ENCODE measurements at places on chromosomes 11 and 22.

DNA sequence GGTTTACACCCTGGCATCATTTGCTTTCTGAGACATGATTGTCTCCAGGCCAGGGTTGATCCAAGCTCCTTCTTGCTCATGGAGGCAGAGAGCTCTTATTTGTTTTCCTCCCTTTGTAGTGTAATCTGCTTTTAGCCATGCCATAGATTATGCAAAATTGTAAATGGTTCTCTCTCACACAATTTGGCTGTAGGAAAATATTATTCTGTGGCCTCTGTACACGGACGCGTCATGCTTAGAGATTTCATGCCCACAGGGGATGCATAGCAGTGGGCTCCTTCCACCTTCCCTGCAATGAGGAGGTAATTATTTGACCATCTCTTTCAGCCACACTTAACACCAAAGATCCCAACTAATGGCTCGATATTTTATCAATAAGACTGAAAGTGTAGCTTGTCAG lies 37.7 kb upstream of the GNAZ start:
- DNase-seq, result no peak

DNA sequence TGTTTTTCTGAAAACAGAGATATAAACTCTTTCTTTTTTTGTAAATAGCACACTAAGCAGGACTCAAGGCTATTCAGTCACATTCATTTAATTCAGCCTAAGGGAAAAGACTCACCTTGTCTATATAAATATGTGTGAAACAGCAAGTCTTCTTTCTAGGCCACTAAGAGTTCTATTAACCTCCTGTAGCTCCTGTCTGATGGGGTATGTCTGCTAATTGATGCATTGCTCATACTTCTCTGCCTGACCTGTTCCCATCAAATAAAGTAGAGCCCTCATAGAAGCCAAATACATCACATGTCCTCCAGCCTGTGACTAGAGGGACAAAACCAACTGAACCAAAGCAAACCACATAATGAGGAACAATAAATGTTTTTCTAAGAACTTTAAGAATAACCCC lies 68.2 kb downstream of the MSANTD4 start:
- DNase-seq, result no peak

- peak; percentile 65 for DNase-seq
Measured at GRCh38 chr11:76799066-76799804, 16.1 kb downstream of the TSKU start.

GRCh38 chr11:117878314-117878938 lies 2.0 kb upstream of the FXYD6 start:
- DNase-seq, result no peak

GRCh38 chr22:39215426-39216142 lies 29.2 kb downstream of the PDGFB start:
- DNase-seq, result no peak

- peak; percentile 100 for DNase-seq
Measured at GRCh38 chr11:8604078-8604723, 10.2 kb upstream of the STK33 start.

GRCh38 chr11:116409238-116409637 lies 363.5 kb downstream of the BUD13 start:
- no peak for DNase-seq

DNA sequence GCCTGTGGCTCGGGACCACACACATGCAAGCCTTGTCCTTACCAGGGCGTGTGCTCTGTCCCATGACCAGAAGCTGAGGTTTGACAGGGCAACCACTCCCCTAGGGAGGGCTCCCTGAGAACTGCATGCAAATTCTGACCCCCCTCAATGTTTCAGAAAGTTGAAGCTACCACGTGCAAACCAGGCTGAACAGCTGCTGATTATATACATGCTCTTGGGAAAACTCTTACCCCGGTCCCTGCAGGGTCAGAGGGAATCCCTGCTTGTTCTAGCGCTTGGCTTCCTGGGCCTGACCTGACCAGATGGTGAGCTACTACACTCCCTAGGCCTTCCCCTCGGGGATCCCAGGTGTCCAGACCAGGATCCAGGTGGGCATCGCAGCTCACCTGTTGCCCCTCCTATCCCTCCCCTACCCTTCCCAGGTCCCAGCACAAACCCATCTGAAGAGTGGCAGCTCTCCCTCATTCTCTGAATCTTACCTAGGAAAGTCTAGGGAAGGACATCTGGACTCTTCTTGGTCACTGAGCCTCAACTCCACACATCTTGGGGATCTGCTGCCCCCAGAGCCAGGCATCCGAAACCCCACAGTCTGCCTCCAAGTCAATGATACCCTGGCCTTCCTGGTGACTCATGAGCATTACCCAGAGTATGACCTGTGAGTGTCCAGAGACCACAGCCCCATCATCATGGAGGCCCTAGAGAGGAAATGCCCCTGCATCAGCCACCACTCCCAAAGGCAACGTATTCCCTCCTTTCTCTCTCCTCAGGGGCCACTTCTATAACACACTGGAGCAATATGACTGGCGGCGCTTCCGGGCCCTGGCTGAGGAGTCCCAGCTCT lies 61.5 kb downstream of the BTG4 start:
- peak; percentile 6 for DNase-seq

- DNase-seq, result no peak
Measured at GRCh38 chr11:120151536-120151935, 13.6 kb upstream of the TRIM29 start.

DNA sequence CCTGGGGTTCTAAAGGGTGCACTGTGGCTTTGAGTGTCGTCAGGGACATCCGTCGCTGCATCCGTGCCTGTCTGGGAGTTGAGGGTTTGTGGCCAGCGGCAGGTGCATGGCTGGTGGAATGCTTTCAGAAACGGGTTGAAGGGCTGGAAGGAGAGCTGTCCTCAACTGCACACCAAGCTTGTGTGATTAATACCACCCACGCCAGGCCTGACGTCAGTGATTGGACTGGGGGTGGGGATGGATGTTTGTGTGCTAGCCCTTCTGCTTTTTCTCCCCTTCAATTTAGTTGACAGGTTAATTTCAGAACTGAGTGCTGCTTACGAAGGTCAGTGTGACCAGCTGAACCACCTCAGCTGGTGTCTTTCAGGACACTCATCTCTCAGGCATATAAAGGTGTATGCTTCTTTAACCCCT lies 3.2 kb upstream of the GAB2 start:
- peak; percentile 89 for DNase-seq

DNA sequence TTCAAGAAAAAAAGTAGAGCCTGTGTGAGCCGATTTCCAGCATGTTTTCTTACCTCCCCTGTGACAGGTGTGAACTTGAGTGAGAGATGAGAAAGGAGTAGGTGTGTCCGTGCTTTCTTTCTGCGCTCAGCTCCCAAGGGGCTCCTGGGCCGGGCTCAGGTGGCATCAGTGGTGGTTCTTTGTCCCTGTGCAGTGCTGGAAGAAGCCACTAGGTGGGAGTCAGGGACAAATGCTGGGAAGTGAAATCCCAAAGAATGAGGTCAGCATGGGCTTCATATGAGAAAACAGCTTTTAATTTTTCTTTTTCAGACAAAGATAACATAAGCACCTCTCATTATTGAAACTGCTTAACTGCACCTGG lies 57.8 kb downstream of the PPFIBP2 start:
- DNase-seq, result peak; percentile 66

GRCh38 chr11:12122083-12122482 lies 11.7 kb downstream of the MICAL2 start:
- DNase-seq, result no peak

GRCh38 chr11:61357233-61357893 lies 4.3 kb downstream of the CYB561A3 start:
- DNase-seq, result no peak

DNA sequence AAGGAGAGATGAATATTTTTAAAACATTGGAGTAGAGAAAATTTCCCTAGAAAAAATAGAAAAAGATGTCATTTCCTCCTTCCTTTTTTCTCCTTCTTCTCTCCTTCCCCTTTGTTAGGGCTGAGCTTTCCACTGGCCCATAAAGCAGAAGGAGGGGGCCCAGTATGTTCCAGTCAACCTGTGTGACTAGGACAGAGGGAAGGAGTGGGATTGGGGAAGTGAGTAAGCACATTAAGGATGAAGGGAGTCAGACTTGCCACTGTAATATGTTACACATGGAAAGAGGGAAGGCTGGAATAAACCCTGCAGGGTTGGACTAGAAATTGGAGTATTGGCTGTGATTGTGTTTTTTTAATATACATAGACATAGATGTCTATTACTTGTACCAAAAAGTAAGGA lies 20.1 kb upstream of the SPINDOC start:
- DNase-seq, result no peak

- no peak for DNase-seq
Measured at GRCh38 chr11:127027789-127028188, 27.2 kb upstream of the KIRREL3 start.

DNA sequence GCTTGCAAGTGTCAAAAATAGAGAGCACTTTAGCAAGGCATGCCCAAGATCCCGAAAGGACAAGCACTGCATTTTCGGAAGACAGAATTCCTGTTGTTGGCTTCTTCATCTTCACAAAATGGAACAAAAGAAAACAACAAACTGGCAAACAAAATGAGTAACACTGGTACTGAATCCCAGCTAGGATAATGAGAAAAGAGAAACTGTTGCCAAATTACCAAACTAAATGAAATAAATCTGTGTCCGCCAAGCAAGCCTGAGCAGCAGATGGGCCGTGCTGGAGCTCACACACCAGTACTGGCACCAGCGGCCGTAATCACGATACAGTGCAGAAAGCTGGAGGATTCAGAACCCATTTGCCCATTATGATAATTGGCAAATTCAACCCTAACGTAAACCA lies 30.6 kb downstream of the TUB start:
- no peak for DNase-seq

GRCh38 chr22:39292031-39292462 lies 27.4 kb downstream of the RPL3 start:
- no peak for DNase-seq

DNA sequence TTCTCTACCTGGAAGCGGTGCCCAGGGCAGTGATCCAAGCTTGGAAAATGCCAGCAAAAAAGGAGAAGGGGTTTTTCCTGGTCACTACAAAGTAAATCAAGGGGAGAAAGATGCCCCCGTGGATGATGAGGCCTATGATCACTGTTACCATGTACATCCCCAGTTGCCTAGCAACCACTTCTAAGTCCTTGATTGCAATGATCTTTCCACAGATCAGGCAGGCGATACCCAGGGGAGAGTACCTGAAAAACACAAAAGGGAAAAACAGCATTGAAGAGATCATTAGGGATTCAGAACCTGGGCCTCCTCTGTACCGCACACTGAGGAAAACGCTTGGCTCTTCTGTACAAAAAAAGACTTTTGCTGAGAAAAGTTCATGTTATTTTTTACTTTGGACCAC lies 127.1 kb downstream of the SLC1A2 start:
- no peak for DNase-seq

DNA sequence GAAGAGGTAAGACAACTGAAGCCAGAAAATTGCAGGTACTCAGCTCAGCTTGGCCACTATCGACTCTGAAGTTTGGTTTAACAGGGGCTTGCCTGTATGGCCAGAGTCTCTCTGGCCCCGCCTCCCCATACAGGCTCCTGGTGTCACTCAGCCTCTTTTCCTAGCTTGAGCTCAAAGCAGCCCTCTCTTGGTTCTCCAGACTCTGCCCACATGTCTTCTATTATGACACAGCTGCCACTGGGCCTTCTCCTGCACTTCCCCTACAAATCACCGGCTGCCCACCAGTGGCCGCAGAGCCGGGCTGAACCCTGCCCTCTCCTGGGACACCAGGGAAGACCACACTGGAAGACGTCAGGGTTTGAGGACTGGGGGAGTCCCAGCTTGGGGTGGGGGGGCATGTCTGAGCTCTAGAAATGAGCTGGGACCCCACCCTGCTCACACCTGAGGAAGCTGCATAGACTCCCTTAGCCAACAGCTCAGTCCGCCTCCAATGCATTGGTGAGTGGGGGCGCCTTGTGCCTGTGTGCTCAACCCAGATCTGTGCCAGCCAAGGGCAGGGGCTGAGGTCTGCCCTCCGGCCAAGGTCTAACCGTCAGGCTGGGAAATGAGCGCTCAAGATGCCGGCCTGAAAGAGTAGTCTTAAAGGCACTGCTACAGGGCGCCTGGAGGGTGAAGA lies 94.4 kb upstream of the LMO1 start:
- no peak for DNase-seq

- DNase-seq, result no peak
Measured at GRCh38 chr11:118524356-118524755, 2.9 kb upstream of the TTC36 start.

DNA sequence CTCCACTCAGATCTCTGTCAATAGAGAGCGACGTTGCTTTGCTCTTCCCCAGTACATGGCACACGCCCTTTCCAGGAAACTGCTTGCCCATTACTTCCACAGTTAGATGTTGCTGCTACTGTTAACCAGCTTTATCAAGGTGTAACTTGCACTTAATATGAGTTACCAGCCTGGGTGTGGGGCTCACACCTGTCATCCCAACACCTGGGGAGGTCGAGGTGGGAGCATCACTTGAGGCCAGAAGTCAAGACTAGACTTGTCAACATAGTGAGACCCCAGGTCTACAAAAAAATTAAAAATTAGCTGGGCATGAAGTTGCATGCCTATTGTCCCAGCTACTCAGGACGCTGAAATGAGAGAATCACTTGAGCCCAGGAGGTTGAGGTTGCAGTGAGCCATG lies 177.1 kb upstream of the B3GAT1 start:
- no peak for DNase-seq

GRCh38 chr11:74710281-74710938 lies 20.8 kb downstream of the CHRDL2 start:
- DNase-seq, result peak; percentile 55

Data from fibroblast of skin of right quadriceps (primary cell).